ENCODE measurements at places on chromosomes 1 and 21.

GRCh38 chr1:229035054-229035747, 235.7 kb upstream of the RAB4A start:
- no peak for DNase-seq

GRCh38 chr1:86389307-86389706, 6.8 kb downstream of the ODF2L start:
- DNase-seq: no peak

GRCh38 chr1:16975838-16976237, 4.6 kb downstream of the MFAP2 start:
- DNase-seq: no peak

GRCh38 chr1:198620951-198621824, 17.7 kb upstream of the PTPRC start:
- no peak for DNase-seq

DNA sequence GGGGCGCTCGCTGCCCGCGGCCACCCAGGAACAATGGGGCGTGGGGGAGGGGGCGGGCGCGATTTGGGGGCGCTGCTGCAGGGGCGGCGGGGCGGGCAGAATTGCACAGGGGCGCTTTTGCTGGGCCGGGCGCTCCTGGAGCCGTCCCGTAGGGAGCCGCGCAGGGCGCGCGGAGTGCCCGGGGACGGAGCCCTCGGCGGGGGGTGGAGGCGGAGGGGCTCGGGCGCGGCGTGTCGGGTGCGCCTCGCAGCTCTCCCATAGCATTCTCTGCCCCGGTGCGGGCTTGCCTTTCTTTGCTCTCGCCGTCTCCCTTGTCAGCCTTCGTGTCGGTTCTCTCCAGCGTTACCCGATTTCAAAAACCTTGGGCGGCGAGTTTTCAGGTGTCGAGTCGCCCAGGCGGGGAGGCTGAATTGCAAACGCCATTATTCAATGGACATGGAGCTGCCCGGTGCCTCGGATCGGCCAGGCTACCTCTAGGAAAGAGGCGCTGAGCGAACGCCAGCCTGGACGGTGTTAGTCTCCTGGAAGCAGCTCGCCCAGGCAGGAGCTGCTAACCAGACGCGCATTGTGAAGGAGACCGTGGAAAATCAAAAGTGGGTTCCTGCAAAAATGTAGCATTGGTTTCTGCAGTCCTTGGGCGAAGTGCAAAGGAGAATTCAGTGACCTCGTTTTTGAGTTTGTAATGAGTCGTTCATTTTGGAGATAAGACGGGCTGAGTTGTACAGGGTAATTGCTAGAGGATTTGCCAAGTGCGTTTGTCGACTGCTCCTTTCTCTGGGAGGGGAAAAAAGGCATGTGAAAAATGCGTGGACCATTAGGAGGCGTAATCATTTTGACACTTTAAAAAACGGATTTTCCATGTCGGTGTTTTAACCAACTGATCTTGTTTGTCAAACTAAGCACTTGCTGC, 626 bp downstream of the CXADR start:
- DNase-seq: no peak

DNA sequence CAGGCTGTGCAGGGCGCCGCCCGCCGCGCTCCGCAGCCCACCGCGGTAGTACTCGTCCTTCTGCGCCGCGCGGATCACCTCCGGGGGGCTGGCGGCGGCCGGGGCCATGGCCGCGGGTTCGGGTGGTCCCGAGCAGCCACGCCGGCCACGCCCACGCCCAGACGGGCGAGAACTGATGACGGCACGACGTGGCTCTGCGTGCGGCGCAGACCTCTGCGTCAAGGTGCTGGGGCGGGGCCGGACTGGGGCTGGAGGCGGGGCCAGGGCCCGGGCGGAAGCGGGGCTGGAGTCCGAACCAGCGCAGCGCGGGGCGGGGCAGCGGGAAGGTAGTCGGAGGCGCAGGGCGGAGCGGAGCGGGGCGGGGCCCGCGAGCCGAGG, at the start of gene PEX10:
PEX10 (minus strand) TSS at position 170 of the 378 bp plus-strand sequence; CDS start at position 108, 62 bp downstream.
- peak; percentile 90 for DNase-seq

DNA sequence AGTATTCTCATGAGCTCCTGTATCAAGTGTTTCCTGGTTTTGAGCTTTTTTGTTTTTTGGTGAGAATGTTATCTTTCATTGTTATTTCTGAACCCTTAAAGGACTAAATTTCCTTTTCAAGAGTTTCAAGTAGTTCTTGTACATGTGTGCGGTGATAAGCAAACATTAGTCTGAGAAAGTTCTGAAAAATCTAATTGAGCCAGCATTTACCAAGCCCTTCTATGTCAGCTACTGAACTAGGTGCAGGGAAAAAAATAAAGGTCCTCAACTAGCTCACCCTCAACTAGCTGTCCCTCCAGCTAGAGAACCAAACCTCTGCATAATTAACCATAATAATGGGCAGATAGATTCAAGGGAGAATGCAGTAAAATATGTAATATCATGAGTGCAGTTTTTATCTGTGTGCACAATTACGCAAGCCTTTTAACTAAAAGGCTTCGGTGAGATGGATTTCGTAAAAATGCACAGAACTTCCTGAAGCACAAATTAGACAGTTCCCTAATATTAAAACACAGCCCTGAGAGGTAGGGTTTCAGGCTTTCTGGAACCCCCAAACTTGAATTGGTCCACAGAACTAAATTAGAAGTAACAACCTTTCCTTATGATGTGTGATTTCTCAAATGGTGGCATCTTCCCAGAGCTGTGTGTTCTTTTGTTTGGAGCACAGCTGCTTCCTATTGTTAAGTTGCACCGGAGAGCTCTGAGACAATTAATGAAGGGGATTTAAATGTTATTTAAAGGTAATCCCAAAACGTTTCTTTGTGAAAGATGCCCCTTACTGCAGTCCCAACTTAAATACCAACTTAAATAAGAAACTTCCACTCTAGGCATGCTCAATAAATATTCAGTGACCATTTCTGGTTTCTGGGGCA, 165.8 kb downstream of the NFIA start:
- no peak for DNase-seq

- no peak for DNase-seq
Measured at GRCh38 chr1:119285482-119285881, 83.1 kb upstream of the HAO2 start.

DNA sequence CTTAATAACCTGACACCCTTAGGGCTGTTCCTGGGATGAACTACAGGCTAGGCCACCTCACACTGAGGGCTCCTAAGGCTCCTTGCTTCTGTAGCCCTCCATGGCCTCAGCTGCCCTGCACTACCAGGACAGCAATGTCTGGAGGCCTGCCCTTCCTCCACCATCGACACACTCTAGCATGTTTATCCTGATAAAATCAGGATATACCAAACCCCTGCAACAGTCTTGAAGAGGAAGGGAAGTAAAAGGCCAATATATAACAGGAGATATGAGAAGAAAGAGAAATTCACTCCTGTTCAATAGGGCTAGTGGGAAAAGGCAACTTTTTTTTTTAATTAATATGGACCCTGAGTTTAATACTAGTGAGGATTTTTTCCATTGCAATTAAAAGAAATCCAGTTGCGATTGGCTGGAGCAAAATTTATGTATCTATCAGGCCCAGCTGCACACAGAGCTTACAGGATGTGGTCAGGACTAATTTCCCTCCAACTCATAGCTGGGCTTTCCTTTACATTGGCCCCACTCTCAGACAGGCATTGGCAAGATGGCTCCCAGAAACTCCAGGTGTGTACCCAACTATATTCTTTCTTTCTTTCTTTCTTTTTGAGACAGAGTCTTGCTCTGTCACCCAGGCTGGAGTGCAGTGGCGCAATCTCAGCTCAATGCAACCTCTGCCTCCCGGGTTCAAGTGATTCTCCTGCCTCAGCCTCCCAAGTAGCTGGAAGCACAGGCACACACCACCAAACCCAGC, 13.5 kb upstream of the ATP2B4 start:
- DNase-seq: no peak

DNA sequence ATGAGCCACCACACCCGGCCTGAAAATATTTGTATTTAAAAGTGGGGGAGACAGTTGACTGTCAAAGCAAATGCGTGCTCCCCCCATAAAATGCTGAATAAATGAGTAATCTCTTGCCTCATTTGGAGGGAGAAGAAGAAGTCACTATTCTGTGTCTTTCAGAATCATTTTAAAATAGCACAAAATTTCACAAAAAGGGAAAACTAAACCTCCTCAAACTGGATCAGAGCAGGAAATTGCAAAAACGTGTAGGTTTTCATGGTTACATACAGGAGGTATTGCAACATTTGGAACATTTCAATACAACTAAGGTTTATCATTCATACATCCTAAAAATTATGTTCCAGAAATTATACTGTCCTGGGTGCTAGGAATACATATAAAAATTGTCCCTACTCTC, 13.6 kb downstream of the MTF1 start:
- DNase-seq: no peak

- DNase-seq: no peak
Measured at GRCh38 chr1:42186152-42186551, 21.6 kb upstream of the GUCA2A start.

- no peak for DNase-seq
Measured at GRCh38 chr1:185581020-185581419, 153.2 kb upstream of the HMCN1 start.

GRCh38 chr1:29283804-29284195, 47.5 kb downstream of the PTPRU start:
- DNase-seq: no peak

GRCh38 chr1:23619299-23620188, 60.2 kb upstream of the ID3 start:
- DNase-seq: no peak

- no peak for DNase-seq
Measured at GRCh38 chr1:45337630-45338325, 2.2 kb upstream of the TOE1 start.

- no peak for DNase-seq
Measured at GRCh38 chr1:189637041-189637440, 840.6 kb downstream of the BRINP3 start.

DNA sequence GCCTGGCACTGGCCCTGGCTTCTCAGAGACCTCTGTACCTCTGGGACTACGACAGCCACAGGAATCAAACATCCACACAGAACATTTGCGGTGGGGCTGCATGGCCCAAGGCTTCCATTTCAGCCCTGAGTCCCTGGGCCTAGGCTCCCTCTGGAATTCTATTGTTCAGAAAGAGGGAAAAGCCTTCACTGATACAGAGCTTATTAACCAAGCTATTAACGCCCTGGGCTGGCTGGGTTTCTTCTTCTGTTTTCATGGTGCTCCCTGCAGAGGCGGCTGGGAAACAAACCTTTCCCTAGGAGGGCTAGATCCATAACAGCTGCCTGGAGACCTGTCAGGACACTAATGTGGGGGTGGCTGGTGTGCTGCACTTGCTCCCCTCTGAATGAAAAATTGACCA, 88.2 kb downstream of the KAZN start:
- no peak for DNase-seq

DNA sequence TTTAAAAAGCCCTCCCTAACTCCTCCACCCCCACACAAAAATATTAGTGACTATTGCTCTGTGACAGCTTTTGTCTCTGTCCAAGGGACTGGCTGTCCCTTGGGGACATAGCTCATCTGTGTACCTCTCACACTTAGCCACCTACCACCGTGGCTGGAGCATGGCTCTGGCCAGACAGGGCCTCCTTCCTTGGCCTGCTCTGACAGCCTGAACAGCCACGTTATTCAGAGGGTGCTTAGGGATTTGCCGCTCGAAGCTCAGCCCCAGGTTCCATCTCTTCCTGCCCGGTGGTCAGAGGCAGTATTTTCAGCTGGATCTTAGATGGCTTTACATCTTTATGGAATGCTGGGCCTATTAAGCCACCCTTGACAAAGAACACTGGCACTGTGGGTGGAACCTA, 6.1 kb upstream of the CELSR2 start:
- no peak for DNase-seq

DNA sequence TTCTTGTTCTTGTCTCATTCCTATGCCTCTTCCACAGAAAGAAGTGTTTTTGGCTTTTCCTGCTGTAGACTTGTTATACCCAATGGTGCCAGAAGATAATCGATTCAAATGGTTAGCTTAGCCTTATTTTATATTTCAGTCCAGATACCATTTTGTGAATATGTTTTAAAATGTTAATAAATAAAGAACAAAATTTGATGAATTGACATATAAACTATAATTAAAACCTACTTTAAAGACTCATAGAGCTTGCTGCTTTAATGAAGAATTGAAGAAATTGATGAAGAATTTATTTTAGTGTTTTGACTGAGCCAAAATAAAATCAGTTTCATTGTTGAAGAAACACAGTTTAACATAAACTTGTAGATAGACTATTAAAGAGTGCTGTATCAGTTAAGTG, 152.8 kb downstream of the MAGI3 start:
- no peak for DNase-seq

- DNase-seq: no peak
Measured at GRCh38 chr21:45859041-45859761, 122.4 kb upstream of the COL6A1 start.

- DNase-seq: no peak
Measured at GRCh38 chr1:15256584-15256983, 9.6 kb downstream of the FHAD1 start.

DNA sequence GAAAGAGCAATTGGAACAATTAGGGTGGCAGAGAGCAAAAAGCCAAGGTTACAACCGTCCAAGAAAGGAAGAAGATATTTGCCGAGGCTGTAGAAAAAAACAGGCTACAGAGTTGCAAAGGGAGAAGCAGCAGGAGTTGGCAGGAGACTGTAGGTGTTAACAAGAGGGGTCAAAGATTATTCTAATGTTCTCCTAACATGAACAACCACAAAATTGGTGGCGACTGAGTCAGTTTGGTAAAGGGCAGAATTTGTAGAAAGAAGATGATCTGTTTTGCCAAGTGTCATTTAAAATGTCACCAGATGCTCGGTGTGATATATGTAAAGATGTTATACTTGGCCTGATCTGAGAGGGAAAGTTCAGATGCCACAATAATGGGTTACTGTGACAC, 401 bp upstream of the PRUNE1 start:
- no peak for DNase-seq

GRCh38 chr1:93738075-93738622, 56.5 kb upstream of the BCAR3 start:
- no peak for DNase-seq

DNA sequence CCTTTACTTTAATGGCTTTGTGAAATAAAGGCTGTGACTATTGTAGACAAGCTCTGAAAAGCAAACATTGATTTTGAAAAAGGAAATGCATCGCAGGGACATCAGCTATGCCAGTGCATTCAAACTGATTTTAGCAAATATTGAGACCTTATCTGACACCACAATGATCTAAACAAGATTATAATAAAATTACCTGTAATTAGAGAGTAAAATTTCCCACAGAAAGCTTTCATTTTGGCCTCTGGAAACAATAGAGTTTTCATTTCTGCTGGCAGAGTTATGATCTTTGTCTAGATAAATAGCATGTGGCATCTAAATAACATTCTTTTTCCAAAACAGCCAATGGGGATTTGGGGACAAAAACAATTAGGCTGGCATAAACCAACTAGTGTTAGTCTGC, 650.4 kb upstream of the PRMT6 start:
- no peak for DNase-seq

DNA sequence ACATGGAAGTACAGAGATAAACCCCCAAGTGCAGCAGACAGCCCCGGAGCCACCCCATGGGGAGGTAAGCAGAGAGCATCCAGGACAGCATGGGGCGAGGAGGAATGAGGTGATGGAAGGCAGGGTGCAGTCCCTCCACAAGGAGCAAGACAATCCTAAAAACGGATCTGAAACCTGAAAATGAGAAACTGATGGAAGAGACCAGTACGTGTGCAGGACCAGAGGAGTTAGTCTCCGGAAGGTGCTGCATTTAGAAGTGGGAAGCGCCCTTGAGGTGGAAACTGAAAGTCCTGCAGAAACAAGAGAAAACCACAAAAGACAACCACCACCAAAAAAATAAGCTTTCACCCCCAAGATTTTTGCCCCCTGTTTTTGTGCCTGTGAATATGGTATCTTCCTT, 17.4 kb upstream of the DDOST start:
- DNase-seq: no peak

GRCh38 chr1:6490181-6491080, 1.0 kb downstream of the PLEKHG5 start:
- peak; percentile 89 for DNase-seq
